ENCODE measurements at places on chromosomes 1 and 21.
A peak's percentile ranks its signal among the peaks of the same experiment; 100 is the strongest.

DNA sequence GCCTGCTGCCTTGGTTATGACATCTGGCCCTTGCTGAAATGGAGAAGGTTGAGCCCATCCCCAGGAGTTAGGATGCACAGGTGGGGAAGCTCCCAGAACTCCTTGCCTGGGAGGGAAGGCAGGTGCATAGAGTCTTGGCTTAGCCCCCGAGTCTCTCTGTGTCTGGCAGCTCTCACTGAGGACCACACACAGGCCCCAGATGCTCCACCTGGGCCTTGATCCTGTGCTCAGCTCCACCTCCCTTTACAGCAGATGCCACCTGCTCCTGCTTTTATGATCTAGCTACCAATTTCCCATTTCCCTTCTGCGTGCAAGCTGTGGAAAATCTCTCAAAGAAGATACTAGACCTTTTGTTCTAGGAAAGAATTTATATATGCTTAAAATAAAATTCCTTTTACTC lies 28.8 kb upstream of the KCNJ6 start:
- DNase-seq: no peak

DNA sequence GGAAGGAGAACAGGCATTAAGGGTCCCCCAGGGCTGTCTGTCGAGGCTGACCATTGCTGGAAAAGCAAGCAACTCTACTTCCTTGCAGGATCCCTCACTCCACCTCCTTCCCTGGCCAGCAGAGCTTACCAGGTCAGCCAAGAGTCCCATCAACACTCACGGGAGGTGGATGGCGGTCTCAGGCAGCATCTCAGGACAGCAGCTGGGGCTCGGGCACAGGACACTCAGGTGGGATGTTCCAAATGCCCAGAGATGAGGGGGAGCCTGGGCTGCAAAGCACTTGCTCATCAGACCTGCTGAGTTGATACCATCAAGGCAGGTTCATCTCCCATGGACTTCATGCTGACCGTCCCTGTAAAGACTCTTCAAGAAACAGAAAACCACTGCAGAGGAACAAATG lies 559.8 kb downstream of the NPHP4 start:
- no peak for DNase-seq

DNA sequence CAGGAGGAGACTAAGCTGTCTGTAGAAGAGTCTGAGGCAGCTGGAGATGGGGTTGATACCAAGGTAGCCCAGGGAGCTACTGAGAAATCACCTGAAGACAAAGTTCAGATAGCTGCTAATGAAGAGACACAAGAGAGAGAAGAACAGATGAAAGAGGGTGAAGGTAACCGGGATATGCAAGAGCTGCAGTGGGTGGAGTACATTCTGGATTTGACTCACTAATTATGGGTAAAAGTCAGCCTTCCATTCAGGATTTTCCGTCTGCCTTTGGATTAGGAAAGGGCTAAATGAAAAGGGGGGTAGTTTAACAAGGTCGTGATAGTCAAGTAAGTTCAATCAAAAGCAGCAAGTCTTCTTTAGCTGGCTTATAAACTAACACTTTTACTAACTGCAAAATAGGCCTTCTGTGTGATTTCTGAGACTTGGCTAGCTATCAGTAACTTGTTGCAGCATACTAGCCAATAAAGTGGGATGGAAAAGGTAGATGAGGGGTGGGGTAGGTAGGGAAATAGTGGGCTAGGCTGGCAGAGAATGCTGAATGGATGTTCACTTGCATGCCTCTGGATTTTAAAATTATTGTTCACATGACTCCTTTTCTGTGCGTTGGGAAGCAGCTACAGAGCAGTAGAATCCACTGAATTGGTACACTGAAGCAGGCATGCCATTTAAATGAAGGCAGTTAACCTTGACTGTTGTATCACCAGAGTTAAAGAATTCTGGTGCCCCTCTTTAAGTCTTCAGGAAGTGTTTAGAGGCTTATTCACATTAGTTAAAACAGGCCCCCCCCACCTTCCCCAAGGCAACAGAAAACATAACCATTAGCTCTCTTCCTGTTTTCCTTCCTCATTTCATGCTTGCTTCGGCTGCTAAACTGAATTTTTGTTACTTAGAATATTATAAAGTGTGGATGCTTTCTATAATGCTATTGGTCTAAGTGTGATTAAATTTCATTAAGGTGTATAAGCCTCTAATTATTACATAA lies 15.4 kb downstream of the CCDC17 start:
- DNase-seq: no peak

- DNase-seq: no peak
These were observed 98.0 kb upstream of the C1orf105 start for GRCh38 chr1:172322219-172323061.

DNA sequence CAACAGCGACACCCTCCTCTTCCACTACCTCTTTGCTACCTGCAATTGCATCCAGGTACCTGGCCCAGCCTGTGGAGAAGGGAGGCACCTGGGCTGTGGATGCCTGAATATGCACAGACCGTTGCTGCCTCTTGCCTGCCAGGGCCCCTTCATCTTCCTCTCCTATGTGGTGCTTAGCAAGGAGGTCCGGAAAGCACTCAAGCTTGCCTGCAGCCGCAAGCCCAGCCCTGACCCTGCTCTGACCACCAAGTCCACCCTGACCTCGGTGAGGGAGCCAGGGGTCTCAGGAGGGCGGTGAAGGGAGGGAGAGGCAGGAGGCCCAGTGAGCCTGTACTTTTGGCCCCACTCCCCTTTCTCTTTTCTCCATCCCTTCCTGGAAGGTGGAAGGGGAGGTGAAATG lies 11.5 kb downstream of the PSRC1 start:
- no peak for DNase-seq

DNA sequence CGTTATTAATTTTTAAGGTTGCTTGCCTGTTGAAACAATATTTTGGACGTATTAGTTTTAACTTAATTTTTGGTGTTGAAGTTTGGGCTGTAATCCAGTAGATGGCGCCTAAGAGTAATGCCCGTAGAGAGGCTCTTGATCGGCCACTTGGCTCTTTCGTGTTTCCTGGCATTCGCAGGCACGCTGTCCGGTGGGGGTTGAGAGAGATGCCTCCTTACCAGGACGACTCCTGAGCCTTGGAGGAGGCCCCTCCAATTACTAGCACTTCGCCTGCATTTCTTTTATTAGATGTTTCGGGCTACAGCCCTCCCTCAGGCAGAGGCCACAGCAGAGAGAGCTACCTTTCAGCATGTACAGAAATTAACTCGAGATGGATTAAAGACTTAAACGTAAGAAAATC lies 12.0 kb downstream of the OR2M4 start:
- no peak for DNase-seq

DNA sequence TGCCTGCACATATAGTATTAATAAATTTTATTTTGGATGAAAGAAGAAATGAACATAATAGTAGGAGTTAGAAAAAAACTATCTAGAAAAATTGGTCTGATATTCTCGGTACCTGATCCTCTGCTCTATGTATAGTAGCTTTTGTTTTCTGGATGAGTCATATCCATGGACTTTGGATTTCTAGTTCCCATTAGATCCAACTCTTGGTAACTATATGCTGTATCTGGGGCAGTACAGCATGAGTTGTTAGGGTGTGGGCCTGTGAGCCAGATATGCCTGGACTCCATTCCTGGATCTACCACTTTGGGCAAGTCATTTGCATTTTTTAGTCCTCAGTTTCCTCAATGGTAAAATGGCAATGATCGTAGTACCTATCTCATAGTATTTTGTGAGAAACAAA lies 372.2 kb upstream of the PKN2 start:
- no peak for DNase-seq

GRCh38 chr1:117146072-117146471 lies 24.5 kb upstream of the TRIM45 start:
- DNase-seq: no peak

- DNase-seq: peak; percentile 97
These were observed 26.9 kb upstream of the RAP1A start for GRCh38 chr1:111592389-111593361.

DNA sequence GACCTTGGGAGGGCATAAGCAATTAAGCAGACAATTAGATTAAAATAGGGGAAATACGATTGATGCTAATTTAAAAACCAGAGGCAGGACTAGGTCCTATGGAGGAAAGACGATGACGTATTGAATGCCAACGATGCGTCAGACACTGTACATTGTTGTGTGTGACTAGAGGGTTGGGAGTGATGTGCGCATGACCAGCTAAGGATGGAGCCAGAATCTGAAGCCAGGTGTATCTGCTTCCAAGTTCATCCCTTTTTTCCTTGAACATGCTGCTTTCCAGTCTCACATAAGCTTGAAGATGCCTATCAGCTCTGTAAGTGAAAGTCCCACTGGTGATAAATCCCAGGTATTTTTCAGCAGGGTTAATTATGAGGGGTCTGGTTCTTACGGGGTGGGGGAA lies 576.2 kb downstream of the MATN1 start:
- no peak for DNase-seq

DNA sequence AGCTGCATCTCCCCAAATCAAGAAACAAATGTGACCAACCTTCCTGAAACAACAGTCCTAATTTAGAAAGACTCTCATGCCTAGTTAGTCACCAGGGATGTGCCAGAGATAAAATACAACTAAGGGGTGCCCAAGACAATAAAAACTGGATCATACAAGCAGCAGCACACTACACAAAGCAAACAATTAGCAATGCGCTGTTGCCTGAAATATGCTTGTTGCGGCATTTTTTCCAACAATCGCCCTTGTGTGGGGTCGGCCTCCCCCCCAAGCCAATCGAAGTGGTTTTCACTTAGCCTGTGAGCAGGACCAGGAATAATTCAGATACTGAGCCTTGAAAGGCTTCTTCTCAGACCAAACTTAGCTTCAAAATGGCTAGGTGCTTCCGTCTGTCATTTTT lies 1.4 kb upstream of the STMN1 start:
- no peak for DNase-seq

- no peak for DNase-seq
These were observed 43.4 kb downstream of the TARBP1 start for GRCh38 chr1:234435620-234436019.

DNA sequence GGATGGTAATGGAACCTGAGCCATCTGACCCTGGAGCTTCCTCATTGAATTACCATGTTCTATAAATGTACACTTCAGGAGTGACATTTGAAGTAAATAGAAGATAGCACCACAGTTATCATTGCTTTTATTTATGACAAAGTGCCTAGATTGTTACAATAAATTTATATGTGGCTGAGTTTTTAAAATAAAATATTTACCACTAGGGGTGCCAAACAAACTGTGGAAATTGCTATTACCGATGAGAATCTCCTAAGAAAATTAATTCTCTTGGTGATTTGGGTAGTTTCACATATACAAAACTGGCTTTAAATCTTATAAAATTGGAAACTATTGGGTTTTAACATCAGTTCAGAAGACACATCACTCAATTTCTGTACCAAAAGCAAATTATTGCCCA lies 1.4 kb upstream of the TNR start:
- no peak for DNase-seq

GRCh38 chr1:183841550-183841949 lies 36.6 kb downstream of the RGL1 start:
- no peak for DNase-seq

- no peak for DNase-seq
These were observed 33.1 kb upstream of the TMEM51 start for GRCh38 chr1:15120251-15120945.

GRCh38 chr21:16811011-16811410 lies 701.8 kb upstream of the CXADR start:
- no peak for DNase-seq

- no peak for DNase-seq
These were observed 97.2 kb downstream of the ACTL8 start for GRCh38 chr1:17852383-17852782.

- no peak for DNase-seq
These were observed 31.1 kb downstream of the HUNK start for GRCh38 chr21:31903896-31904295.

DNA sequence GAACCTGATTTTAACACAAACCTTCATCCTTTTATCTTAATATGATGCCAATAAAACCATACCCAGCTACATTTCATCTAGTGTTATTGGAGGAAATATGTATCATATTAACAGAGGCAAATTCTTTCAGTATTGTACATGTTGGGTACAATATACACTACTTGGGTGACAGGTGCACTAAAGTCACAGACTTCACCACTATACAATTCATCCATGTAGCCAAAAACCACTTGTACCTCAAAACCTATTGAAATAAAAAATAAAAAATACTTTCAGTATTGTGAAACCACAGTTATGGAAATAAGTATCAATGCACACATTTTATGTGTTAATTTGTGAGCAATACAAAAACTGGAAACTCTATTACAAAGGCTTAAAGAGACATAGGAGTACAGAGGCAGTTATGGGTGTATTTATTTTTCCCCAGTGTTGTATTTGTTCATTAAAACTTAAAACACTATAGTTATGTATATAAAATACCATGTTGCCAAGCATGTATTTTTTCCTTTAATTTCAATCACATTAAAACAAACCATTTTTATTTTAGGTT lies 25.1 kb upstream of the GPR88 start:
- no peak for DNase-seq

DNA sequence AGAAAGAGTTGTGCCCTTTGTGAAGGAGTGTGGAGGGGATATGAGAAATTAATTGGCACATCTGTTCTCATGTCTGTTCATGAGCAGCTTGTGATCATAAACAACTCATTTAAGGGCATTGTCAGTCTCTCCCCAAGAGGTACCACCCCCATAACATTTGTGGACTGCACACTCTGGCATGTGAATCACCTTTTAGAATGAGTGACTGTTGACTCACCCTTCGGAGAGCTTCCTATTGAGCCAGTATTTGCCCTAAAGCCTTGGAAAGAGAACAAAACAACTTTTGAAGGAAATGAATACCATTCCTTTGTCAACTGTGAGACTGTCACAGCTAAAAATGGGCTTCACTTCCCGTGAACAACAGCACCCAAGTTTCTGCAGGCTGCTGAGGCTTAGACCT lies 27.5 kb upstream of the MYSM1 start:
- DNase-seq: no peak

DNA sequence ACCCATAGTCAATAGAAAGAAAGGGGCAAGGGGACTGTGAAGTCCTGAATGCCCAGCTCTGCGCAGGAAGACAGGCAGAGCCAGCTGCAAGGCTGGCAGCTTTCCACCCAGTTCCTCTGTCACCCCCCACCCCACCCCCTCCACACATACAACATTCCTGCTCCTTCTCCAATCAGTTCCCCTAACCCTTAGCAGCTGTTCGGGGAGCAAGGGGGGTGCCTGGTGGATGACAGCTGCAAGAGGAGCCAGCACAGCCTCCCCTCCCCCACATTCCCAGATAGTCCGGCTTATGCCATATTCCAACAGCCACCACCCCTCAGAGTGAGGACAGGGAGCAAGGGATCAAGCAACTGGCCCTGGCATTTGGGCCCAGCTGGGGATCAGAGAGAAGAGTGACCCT lies 9.7 kb downstream of the ARHGEF2 start:
- no peak for DNase-seq

- DNase-seq: no peak
These were observed 108.3 kb upstream of the USH2A start for GRCh38 chr1:216531263-216532239.

DNA sequence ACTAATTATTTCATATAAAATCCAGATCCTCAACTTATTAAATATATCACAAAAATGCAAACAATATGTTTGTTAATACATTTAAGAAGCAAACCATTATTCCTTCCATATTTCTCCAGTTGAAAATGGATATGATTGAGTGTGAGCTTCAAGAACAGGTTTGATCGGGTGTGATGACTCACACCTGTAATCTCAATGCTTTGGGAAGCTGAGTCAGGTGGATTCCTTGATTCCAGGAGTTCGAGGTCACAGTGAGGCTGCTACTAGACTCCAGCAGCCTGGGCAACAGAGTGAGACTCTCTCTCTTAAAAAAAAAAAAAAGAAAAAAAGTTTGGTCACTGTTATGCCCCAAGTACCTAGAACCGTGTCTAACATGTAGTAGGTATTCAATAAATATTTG lies 42.9 kb upstream of the RRP15 start:
- no peak for DNase-seq
